ENCODE measurements at places on chromosomes 1 and 21. TPM values are rescaled to one million over a fixed set of nuclear protein-coding genes. Genes with fewer than 3 reads are reported as not detected.

- peak; percentile 50 for DNase-seq
Observed at GRCh38 chr1:167483790-167484189, 34.5 kb downstream of the CD247 start.

The NBPF9 gene
- 14.7 TPM for total RNA-seq

DNA sequence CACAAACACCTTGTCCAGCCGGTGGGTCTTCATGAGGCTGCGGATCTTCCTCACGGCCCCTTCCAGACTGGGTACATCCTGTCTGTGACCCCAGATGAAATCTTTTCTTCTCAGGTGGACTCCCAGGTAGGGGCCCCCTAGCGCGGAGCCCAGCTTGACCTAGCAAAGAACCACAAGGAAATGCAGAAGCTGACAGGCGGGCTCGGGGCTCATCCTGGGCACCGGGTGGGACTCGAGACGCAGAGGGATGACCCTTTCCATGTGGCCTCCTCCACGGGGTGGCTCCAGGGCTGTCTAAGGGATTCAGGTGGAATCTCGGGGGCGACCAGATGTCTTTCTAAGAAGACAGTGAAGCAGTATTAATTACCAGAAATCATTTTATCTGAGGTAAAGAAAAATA lies 17.8 kb downstream of the POFUT2 start:
- no peak for DNase-seq

The ZMYND12 gene
- total RNA-seq = 0.59 TPM

DNA sequence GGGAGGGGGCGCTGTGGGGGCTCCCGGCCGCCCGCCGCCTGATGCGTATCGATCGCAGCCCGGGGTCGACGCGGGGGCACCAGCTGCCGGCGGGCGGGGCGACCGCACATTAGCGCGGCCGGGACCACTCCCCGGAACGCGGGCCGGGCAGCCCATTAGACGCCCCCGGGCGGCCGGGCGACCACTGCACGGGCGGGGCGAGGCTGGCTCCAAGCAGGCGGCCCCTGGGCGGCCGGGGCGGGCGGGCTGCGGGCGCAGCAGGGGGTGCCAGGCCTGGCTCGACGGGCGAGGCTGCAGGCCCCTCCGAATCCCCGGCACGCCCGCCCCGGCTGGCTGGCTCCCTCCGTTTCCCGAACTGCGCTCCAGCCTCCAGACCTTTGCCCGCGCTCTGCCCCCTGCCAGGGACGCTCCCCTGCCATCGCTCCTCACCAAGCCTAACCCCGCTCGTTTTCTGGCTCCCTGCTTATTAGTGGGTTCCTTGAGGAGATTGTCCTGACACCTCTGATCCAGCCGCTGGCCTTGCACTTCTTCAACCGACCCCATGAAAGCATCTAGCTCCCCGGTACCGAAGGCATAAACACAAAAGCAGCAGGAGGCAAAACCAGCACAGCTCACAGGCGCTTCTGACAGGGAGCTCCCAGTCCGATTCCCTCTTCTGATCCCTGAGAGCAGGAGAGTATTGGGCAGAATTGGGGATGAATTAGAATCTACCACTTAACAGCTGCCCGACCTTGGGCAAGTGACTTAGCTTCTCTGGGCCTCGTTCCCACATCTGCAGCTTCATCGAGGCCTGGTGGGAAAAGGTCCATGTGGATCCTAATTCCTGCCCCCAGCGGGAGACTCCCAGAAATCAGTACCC lies 92.6 kb upstream of the CASZ1 start:
- DNase-seq = no peak

DNA sequence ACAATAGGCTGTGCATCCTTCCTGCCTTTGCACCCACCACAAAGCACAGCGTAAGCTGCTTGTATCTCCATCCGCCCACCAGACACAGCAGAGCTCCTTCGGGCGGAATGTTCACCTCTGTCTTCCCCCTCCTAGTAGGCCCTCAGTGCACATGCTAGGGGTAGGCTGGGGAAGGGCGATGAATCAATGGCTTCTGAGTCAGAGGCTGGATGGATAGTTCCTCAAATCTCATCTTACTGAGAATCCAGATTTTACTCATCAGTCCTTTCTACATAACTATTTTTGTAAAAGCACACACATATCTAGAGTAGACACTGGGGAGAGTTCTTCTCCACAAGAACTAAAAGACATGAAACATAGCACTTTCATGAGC lies 73.8 kb downstream of the BCAR3 start:
- DNase-seq = peak; percentile 69

- peak; percentile 42 for DNase-seq
Observed at GRCh38 chr1:160428655-160429054, 28.3 kb downstream of the VANGL2 start.

DNA sequence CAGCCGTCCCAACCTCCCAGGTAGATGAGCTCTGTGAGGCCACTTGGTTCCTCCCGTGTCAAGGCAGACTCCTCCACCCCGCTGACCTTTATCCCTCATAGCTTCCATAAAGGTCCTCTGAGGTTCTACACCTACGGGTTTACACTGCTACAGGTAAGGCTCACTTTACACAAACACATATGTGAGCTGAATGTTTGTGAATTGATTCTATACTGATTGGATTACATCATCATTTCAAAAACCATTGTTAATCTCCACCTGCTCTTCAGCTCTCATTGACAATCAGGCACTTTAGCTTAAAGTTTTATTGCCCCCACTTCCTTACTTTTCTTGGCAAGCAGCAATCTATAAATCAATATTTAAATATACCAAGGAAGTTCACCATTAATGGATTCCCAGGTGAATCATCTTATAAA lies 12.8 kb upstream of the RGS16 start:
- DNase-seq = no peak

DNA sequence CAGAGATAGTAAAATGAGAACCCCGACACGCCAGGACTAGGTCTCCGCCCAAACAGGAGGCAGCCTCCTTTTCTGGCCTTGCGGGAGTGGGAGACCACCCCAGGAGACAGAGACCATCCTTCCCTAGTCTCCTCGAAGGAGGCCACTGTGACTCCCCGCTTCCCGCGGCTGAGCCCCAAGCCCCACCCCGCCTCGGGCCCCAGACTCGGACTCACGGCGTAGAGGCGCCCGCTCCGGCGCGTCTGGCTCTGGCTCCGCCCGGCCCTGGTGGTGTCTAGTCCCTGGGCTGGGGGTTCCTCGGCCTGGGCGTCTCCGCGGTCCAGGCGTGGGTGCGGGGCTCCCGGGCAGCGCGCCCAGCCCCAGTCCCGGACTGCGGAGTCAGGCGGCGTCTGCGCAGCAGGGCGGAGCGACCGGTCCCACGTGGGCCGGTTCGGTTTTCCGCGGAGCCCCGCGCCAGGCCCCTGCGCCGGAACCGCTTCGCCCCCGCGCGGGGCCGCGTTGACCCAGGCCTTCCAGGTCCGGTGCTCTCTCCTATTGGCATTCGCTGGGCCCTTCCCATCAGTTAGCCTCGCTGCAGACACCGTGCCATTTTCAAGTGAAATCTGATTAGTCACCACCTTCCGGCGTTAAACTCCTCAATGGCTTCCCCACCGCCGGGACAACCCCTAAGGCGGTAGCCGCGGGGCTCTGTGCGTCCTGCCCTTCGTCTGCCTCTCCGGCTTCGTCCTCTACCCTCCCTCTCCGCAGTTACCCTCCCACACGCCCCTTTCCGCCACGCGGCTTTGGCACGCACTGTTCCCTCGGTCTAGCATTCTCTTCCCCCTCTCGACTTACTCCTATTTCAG lies at the start of gene C1orf216:
Gene C1orf216, minus strand, starts transcription at position 393 of the 845 bp plus-strand sequence. CDS start 2,563 bp downstream, outside the sequence.
- peak; percentile 90 for DNase-seq

The OTUD7B gene
- 16.1 TPM for total RNA-seq

The SPRR1A gene
- not detected for total RNA-seq

- peak; percentile 88 for DNase-seq
Observed at GRCh38 chr1:19341201-19342061, 29.3 kb downstream of the SLC66A1 start.

- no peak for DNase-seq
Observed at GRCh38 chr21:32977216-32977615, 48.5 kb upstream of the OLIG2 start.

DNA sequence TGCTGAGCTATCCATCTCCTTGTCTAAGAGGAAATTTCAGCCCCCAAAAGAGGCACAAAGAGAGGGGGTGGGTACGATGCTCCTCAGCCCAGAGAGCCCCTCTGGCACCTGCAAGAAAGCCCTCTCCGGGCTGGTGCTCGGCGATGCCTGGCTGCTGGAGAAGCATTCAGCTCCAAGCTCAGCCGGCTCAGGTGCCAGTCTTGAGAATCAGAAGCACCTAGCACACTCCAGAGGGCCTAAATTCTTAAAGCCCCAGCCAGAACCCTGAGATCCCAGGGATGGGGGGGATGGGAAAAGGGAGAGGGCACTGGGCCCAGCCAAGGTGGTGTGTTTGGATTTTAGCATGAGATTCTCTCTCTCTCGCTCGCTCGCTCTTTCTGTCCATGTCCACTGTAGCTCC lies 2.9 kb downstream of the GRIK3 start:
- no peak for DNase-seq

DNA sequence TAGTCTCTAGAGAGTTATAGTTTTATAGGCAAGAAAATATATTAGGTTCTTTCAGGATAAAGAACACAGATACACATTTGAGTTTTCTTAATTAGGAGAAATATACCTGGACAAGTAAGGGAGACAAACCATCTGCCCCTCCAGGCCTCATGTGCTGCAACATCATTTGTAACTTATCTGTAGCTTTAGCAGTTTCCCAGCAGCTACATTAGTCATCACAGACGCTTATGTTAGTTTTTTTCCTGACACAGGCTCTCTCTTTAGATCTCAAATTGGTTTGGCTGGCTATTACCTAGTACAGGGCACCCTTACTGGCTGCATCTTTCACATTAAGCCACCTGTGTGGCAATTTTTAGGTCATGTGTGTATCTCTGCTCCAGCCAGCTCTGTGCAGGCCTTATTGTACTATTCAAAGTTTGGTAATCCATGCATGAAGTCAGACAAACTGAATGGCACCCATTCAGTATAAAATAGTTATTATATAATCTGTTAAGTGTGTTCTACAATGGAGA lies 25.9 kb downstream of the GNPAT start:
- no peak for DNase-seq

The LINGO4 gene
- total RNA-seq = not detected

DNA sequence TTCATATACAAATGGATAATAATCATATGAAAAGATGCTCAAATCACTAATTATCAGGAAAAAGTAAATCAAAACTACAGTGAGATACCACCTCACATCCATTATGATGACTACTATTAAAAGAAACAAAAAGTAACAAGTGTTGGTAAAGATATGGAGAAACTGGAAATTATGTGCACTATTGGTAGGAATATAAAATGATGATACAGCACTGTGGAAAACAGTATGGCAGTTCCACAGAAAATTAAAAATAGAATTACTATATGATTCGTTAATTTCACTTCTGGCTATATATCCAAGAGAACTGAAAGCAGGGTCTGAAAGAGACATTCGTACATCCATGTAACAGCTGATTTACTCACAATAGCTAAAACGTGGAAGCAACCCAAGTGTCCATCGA lies 21.1 kb upstream of the ATP1A1 start:
- DNase-seq = no peak

The SLC25A34 gene
- total RNA-seq = 0.81 TPM

DNA sequence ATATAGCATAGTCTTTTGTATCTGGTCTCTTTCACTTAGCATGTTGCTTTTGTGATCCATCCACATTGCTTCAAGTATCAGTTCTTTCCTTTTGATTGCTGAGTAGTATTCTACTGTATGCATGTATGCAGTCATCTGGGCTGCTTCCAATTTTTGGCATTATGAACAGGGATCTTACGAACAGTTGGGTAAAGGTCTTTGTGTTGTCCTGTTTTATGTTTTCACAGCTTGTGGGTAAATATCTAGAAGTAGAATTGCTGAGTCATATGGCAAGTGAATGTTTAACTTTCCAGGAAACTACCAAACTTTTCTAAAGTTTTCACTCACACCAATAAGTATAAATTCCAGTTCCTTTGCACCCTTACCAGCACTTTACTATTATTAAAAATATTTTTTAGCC lies 60.9 kb downstream of the LHX4 start:
- no peak for DNase-seq

DNA sequence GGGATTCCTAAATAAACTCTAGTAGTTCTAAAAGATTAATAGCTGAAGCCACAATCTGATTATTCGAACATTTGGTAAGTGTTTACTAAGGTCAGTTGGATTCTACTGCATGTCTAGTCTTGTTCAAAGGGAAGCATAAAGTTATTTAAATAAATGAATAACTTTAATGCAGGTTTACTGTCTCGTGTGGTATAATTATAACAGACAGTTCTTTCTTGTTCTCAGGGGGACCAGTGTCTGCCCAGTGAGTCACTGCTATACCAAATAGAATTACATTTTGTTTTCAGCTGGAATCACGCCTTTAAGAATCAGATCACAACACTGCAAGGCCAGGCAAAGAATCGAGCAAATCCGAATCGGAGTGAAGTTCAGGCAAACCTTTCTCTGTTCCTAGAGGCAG lies 45.1 kb downstream of the SMG7 start:
- no peak for DNase-seq

The TTLL7 gene
- 0.41 TPM for total RNA-seq

DNA sequence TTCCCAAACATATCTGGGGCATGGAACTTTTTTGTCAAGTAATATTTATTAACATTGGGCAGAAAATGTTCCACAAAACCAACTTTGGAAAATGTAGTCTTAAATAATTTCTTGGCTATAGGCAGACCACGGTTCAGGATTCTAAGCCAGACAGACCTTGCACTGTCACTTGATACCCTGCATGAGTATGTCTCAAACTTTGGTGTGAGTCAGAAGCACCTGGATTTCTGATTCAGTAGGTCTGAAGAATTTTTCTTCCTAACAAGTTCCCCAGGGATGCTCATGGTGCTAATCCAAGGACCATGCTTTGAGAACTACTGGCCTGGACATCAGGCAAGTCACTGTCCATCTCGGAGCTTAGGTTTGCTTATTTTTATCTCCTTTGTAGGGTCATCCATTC lies 562.0 kb downstream of the PLPP3 start:
- no peak for DNase-seq

The OPRD1 gene
- not detected for total RNA-seq

The LENEP gene
- total RNA-seq = not detected

DNA sequence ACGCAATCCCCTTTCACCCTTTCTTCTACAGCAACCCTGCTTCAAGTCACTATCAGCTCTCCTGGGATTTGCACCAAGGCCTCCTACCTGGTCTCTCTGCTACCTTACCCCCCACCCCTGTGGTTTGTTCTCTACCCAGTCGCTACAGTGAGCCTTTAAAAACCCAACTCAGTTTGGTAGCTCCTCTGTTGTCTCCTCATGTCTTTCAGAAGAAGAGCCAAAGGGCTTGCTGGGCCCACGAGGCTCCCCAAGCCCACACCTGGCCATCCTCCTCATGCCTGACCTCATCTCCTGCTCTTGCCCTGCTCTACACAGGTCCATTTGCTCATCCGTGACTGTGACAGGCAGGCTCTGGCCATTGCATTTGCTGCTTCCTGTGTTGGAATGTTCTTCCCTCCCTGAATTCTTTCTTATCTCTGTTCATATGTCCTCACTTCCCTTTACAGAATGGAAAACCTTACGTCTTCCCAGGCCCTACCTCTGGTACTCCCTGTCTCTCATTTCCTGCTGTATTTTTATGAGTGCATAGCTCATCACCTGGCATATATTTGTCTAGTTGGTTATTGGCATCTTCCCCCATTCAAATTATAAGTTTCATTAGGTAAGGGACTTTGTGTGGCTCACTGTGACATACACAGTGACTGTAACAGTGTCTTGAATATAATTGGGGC lies 3.3 kb downstream of the RGS16 start:
- DNase-seq = no peak

GRCh38 chr1:65265296-65265650 lies 44.1 kb upstream of the DNAJC6 start:
- no peak for DNase-seq
